ENCODE measurements at places on chromosomes 16 and 17.
A peak's percentile ranks its signal among the peaks of the same experiment; 100 is the strongest.

GRCh38 chr17:81338274-81339190 lies 43.4 kb upstream of the SLC38A10 start:
- DNase-seq, result no peak

DNA sequence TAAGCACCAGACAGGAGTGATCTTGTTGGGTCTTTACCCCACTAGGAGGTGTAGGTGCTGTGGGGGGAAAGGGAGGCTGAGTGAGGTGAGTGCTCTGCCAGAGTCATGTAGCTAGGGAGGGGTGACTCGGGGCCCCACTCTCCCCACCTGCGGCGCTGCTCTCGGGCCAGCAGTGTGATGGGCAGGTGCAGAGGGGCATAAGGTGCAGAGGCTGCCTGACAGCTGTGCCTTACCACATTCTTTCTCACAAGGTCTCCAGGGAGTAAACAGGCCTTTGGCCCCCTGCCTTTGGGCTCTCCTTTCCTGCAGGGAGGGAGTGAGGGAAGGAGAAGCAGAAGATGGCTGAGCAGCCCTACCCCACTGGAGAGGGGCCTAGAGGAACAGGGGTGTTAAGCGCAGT lies 4.5 kb upstream of the CNP start:
- DNase-seq, result no peak

DNA sequence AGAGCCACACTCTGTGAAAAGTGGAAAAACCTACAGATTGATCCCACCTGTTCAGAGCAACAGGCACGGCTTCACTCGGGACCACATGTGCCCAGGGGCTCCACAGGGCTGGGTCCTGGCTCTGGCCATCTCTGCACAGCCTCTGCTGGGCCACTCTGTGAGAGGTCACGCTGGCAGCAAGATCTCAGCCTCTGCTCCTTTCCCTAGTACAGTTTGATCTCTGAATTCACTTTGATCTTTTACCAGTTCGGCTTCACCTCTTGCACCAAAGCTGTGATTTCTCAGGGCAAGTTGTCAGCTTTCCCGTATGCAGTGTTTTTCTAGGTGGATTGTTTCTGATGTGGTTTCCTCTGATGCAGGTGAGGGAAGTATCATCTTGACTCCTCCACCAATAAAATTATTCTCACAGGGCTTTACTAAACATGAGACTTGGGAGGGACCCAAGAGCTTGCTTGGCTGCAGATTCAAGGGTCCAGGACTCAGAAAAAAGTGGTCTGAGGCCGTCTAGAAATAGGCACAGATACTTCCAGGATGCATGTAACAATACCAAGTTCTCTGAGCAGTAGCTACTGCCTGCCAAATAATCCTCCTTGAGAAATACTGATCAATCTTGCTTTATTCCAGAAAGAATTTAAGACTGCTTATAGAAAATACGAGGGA lies 24.0 kb upstream of the ALDH3A1 start:
- DNase-seq, result no peak

DNA sequence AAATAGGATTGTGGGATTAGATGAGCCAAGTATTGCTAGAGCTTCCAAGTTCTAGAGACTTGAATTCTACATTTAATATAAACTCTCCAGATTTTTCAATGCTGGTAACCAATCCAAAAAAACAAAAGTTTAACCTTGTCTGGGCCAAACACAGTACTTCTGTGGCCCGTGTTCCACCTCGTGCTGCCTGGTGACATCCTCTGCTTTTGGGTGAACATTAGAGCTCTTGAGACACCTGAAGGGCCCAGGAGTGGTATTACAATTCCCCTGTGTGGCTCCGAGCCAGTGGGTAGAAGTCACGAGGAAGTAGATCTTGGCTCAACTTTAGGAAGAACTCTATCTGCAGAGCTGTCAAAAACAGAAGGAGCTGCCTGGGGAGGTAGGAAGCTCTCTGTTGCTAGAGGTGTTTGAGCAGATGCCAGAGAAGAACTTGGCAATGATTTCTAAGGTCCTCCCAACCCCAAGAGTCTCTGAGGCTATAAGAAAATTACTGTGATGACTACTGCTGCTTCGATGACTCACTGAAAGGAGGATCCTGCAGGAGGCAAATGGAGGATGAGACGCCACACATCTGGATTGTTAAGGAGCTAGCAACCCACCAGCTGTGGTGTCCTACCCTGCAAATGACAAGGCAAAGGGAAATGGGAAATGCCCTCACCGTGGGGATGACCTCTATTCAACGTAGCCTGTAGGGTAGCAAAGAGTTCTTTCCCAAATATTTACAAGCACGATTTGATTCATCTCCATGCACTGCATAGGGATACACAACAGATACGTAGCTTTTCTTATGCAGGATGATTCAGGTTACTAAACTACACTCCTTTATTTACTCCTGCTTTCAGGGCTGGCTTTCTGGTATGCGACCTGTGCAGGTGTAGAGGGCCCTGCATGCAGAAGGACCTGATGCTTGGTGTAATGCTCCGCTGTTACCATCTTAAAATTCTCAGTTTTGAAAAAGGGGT lies 45.8 kb upstream of the GAS7 start:
- no peak for DNase-seq

GRCh38 chr17:62671553-62671952 lies 44.1 kb downstream of the MRC2 start:
- no peak for DNase-seq

- DNase-seq, result no peak
These were observed 29.1 kb upstream of the ZNF469 start for GRCh38 chr16:88353691-88354090.

DNA sequence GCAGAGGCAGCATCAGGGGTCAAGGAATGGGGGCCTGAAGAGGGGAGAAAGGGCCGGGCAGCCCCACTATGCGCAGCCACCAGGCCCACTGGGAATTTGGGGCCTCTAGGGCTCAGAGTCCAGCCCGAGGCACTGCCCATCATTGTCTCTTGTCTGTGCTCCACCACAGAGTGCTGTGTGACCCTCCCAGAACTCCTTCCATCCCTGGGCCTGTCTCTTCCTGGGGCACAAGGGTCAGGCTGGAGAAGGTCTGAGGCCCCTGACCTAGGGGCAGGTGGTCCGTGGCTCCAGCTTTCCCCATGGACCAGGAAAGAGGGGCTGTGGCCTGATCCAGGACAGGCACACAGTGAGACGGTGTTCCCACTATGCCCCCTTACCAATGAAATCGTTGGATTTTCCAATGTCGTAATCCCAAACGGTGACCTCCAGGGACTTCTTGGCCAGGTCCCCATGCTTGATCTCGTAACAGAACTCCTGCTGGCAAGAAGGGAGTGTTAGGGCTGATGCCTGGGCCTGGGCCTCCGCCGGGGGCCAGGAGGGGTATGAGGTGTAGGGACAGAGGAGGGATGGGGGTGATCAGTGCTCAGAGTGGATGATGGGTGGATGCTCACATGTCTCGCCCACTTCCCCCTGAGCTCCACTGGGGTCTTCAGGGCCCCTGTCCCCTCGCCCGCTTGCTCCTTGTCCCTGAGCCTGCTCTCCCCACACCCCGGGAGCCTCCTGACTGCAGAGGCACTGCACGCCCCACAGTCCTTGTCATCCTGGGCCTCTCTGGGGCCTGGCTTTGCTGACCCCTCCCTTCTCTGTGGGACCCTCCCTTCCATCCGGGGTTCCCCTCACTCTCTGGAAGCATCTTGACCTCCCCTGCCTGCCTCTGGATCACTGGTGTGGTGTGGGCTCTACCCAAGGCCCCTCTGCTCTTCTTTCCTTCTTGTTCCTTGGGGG lies 10.7 kb downstream of the SCGB1C2 start:
- no peak for DNase-seq

DNA sequence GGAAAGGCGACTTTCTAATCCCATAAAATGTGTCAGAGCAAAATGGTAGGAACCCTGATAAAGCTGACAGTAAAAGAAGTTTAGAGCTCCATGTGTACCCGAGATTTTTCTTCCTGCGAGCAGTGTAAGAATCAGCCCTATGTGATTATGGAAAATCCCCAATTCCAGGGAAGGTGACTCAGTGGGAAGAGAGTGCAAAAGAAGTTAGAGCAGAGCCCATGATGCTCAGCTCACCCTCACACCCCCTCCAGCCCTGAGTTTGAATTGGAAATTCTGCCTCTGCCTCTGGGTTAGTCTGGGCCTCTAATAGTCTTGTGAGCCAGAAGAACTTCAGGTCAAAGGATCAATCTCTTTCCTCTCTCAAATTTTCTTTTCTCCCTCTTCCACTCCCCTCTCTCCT lies 12.5 kb downstream of the C17orf78 start:
- DNase-seq, result no peak

DNA sequence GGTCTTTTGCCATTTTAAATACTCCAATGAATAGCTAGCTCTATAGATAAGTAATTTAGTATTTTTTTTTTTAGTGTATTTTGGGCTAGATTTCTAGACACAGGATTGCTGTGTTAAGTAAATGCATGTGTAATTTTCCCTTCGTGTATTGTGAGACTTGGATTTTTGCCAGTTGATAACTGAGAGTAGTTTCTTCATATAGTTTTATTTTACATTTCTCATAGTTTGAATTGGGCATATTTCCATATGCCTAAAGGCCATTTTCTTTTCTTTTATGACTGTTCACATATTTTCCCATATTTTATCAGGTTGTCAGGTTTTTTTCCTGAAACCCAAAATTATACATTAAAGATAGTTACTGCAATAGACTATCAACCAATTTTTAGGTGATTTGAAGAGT lies 59.4 kb downstream of the BPTF start:
- no peak for DNase-seq

DNA sequence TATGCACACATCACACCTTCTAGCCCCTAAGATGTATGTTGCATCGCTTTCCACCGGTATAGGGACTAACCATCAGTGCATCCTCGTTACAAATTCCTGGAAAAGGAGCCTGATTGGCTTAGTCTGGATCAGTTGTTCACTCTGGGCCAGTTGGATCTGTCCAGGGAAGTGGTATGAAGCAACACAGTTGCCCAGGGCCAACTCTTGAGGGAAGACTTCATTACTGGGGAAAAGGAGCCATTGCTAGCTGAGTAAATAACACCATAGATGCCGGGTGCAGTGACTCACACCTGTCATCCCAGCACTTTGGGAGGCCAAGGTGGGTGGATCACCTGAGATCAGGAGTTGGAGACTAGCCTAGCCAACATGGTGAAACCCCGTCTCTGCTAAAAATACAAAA lies 275.2 kb upstream of the RBFOX1 start:
- no peak for DNase-seq

GRCh38 chr17:63398680-63399079 lies 47.4 kb downstream of the CYB561 start:
- no peak for DNase-seq

GRCh38 chr16:79286646-79287423 lies 313.7 kb downstream of the MAF start:
- peak; percentile 41 for DNase-seq

DNA sequence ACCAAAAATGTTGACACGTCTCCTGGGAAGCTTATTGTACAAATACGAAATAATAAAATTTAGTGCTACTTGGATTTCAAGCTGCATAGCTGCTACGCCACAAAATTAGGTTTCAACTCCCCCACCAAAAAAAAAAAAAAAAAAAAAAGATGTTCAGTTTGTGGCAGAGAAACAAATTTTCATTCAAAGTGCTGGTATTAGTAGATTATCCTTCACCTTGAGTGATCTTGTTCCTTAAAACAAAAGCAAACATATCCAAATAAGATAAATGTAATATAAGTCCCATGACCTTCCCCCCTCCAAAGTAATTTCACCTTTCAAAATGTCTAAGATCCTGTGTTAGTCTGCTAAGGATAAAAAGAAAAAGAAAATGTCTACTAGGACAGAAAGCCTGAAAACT lies 2.2 kb downstream of the TOB1 start:
- no peak for DNase-seq

- no peak for DNase-seq
These were observed 45.0 kb downstream of the CDH13 start for GRCh38 chr16:82671741-82672140.

- no peak for DNase-seq
These were observed 706 bp downstream of the SHISA6 start for GRCh38 chr17:11241611-11242226.

DNA sequence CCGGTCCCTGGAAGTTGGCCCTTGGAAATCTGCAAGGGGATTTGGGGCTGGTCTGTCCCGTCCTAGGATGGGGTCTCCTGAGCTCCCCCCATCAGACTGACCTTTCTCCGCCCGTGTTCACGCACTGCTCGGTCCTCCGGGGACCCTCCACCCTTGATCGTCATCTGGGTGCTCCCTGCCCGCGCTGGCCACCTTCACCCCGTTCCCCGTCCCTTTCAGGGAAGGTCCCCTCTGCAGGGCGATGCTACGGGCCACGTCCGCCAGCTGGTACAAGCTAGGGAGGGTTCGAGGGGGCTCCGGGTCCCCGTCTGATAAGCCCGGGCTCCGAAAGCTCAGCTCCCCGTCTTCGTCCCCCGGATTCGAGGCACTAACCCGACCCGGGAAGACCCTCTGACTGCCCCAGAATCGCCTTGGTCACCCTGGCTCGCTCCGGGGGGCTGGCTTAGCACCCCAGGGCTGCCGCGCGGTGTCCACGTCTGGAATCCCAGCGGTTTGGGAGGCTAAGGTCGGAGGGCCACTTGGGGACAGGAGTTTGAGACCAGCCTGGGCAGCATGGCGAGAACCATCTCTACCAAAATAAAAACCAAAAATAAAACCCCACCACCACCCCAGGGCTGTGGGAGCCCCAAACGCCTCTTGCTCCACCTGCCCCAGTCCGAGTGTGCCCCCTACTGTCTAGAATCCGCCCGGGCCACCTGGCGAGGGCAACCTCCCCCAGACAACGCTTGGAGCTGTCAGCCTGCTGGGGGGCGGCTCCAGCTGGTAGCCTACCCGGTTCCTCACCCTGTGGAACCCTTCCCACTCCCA lies 1.1 kb upstream of the SLC43A2 start:
- DNase-seq, result no peak

DNA sequence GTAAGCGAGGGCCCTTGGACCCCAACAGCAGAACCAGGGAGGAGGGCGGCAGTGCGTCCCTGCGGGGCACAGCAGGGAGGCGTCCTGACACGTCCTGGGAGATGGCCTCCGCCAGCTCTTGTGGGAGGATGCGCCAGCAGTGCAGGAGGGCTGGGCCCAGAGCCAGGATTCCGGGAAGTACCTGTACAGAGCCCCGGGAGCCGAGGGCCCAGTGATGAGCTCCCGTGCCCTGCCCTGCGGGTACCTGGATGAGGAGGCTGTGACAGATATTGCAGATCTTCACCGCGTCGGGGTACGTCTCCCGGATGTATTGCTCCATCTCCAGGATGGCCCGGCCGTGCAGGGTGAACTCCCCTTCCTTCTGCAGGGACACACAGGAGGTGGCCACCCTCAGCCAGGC lies 23.1 kb downstream of the KDM8 start:
- no peak for DNase-seq

- DNase-seq, result no peak
These were observed 4.5 kb upstream of the NAT9 start for GRCh38 chr17:74780443-74781238.

GRCh38 chr16:55351936-55352335 lies 27.9 kb downstream of the IRX6 start:
- DNase-seq, result no peak
